Kidney glomerular epithelial cell (primary cell): ENCODE measurements at places on chromosomes 16 and 17.

DNA sequence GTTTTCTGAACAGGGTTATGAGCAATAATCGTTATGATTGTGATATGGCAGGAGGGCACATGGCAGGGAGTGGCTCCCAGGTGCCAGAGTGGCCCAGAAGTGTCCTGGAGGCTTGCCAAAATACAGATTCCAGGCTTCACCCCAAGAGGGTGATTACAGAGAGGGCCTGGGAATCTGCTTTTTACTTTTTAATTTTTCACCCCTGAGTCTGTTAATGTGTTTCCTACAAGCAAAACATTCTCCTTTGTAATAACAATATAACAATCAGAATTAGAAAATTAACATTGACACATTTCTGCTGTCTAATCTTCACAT lies 212.4 kb downstream of the SNX29 start:
- DNase-seq, result no peak

- DNase-seq, result no peak
Observed at GRCh38 chr16:3518292-3518985, 17.6 kb downstream of the CLUAP1 start.

GRCh38 chr17:81509207-81509971 lies 3.2 kb downstream of the ACTG1 start:
- DNase-seq, result no peak

DNA sequence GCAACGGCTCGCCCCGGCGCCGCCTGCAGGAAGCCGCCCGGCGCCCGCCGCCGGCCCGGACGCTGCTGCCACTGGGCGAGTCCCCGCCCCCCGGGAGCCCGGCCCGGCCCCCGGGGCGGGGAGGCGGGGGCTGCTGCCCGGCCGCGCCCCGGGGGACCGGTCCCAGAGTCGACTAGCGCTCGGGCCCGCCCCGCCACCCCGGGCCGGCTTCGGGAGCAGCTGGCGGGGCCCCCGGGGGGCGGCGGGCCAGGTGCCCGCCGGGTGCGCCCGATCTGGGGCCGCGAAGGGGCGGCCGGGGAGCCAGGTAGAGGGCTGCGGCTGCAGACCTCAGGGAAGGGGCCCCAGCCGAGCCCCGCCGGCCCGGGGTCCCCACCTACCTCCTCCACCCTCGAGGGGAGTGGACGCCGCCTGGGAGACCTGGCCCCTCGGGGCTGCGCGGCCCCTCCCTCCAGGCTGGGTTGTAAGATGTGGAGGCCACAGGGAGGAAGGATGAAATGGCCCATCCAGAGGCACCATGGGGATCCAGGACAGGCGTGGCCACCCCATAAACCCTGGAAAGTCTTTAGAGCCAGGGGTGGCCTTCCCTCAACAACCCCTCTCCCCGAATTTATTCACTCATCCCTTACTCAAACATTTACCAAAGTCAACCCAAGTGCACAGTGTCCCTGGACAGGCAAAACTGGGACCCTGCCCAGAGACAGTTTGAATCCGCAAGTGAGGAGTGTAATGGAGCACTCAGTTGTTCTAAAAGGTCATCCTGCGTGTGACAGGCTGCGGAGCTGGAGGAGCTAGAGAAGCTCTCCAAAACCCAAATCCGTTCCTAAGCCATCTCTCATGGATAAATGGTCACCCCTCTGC lies at the start of gene CDYL2:
TSS of gene CDYL2 (minus strand) at position 73 of the 858 bp plus-strand sequence. CDS start 425 bp downstream, outside the sequence.
- DNase-seq, result no peak

DNA sequence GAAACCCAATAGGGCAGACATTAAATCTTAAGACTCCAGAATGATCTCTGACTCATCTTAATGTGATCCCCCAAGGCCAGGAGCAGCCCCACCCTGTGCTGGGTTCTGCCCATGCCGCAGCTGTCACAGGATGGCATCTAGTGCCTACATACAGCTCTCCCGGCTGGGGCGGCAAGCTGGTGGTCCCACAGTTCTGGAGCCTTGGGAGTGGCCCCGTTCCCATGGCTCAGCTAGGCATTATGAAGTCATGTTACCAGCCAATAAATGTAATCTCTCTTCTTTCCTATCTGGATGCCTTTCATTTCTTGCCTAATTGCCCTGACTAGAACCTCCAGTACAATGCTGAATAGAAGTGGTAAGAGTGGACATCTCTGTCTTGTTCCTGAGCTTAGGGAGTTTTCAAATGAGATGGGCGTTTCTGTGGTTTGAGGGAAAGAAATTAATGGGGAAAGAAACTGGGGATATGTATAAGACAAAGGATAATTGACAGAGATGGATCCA lies 95.7 kb upstream of the DNAH17 start:
- DNase-seq, result no peak

- DNase-seq, result no peak
Observed at GRCh38 chr17:76562734-76563148, 22.9 kb downstream of the PRCD start.

DNA sequence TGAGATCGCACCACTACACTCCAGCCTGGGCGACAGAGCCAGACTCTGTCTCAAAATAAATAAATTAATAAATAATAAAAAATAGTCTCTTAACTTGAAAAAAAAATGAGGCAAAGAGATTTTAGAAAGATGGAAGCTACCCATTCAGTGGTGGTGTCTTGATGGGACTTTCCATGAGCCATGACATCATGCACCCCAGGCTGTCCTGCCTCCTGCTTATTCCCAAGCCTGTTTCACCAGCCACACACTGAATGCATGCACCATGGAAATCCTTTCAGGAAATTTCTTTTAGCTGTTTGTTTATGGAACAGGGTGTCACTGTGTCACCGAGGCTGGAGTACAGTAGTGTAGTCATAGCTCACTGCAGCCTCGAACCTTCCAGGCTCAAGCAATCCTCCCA lies 8.9 kb upstream of the DLX3 start:
- no peak for DNase-seq
